Activated CD4-positive, CD25-positive, alpha-beta regulatory T cell treated with anti-CD3 and anti-CD28 coated beads, Interleukin-2, amount 50 U/mL, for 16 hours (primary cell): ENCODE measurements at places on chromosomes 2 and 18.

GRCh38 chr18:44725300-44726058 is 44.8 kb downstream of the SETBP1 start:
- peak; percentile 40 for DNase-seq

DNA sequence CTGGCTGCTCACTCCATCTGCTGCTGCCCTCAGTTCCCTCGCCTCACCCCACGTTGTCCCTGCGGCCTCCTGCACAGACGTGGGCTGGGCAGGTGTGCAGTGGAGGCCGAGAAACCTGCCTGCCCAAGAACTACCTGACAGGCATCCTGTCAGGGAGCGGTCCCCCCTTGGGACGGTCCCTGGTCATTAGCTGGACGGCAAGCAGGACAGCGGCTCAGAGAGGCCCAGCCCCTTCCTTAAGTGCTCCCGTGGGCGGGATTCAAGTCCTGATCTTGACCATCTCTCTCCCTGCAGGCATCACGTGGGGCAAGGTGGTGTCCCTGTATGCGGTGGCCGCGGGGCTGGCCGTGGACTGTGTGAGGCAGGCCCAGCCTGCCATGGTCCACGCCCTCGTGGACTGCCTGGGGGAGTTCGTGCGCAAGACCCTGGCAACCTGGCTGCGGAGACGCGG is 11.3 kb downstream of the BOK start:
- no peak for DNase-seq

DNA sequence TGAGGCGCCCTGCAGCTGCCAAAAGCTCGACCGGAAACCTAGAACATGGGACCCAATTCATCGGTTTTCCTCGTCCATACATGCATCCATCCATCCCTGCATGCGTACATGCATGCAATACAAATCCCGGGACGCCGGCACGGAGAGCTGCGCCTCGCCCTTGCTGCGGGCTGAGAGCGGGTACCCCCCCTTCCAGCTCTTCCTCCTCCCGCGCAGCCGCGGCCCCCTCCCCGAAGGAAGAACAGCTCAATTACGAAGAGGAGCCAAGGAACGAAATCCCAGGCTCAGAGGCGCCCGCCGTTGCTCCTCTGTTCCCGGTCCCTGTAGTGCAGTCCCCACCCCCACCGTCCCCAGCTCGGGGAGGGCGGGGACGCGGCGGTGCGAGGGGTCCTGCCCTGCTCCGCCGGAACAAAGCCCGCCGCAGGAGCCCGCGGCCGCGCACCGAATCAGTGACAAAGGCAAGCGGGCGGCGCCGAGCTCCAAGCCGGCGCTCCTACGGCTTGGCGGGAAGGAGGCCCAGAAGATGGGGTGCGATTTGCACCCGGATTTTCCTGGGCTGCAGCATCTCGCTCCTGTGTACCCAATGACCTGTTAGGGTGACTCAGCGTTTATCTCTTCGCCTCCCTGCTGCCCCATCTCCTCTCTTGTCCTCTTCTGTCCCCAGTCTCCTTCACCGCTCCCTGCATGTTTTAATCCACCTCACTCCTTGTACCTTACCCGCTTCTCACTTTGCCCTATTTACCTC is 8.9 kb upstream of the POU3F3 start:
- no peak for DNase-seq

DNA sequence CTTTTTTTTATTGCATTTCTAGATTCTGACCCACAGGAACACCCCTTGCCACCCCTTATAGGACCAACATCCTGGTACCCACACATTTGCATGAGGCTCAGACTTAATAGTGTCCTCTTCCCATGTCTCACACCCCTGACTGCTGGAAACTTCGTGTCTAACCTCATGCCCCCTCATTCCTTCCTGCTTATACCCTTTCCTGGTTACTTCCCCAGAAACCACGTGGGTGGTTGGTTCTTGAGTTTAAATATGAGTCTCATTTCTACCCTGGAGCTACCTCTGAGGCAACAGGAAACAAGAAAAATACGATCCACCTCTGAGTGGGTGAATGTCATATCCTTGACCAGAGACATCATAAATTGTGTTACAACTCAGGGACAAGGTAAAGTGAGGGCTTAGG is 1.6 kb downstream of the TNP1 start:
- no peak for DNase-seq

- no peak for DNase-seq
These were observed 173.4 kb downstream of the DIS3L2 start for GRCh38 chr2:232134939-232135338.

- DNase-seq: no peak
These were observed 7.4 kb downstream of the LCT start for GRCh38 chr2:135829378-135830135.

GRCh38 chr2:74764429-74765272 is 69.3 kb upstream of the HK2 start:
- DNase-seq: no peak

GRCh38 chr2:64338910-64339500 is 115.0 kb upstream of the LGALSL start:
- no peak for DNase-seq

- DNase-seq: peak; percentile 70
These were observed 95.6 kb downstream of the CAPN13 start for GRCh38 chr2:30711646-30712085.

- no peak for DNase-seq
These were observed 5.8 kb downstream of the ARHGAP25 start for GRCh38 chr2:68740400-68740914.

- DNase-seq: no peak
These were observed 1.1 kb downstream of the LRATD1 start for GRCh38 chr2:14633461-14634181.

GRCh38 chr2:1650085-1650872 is 94.0 kb downstream of the PXDN start:
- no peak for DNase-seq

DNA sequence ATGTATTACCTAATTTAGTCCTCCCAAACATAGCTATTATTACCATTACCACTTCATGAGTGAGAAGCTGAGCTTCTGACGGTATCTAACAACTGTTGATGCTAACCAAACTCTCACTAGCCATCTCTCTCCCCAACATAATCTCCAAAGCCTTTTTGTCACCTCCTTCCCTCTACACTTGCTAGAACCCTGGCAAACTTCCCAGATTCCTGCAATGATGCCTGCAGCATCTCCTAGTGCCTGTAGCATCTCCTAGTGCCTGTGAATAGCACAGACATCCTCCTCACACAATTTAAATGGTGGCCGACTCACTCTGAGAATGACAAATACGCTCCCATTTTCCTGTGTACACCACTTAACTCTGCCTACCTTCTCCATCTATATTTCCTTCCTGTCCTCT is 126.7 kb downstream of the STK39 start:
- DNase-seq: no peak

- DNase-seq: no peak
These were observed 228.0 kb upstream of the SMAD7 start for GRCh38 chr18:49178736-49179135.

- no peak for DNase-seq
These were observed 214.5 kb downstream of the ZBTB7C start for GRCh38 chr18:48194591-48195181.

DNA sequence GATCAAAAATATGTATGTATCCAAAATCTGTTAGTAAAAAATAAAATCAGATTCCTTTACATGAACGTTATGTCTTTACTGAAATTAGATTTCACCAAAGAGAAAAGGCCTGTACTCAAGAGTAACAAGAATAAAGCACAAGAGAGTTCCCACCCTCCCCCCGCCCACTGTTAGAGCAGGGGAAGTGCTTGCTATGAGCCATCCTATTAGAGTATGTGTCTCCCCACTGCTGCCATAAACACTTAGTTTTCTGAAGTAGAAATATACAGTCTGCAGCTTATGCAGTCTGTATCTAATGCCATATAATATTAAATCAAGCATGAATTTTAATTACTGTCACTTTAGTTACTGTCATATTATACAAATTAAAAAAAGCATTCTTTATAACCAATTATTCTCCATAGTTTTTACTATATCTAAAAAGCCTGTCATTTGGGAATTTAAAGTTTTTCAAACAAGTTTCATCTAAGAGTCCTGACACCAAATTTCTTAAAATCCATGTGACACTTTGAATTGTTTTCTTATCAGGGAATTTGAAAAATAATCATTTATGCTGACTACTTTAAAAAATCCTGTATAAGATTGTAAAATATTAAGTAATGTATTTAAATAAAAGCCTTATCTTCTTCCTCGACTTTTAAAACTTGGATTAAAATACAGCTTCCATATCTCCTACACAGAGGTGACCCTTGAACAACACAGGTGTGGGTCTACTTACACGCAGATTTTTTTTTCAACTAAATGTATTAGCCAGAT is 51.8 kb upstream of the GPR75 start:
- DNase-seq: no peak
